ENCODE measurements at places on chromosomes 16 and 17. TPM values are rescaled to one million over a fixed set of nuclear protein-coding genes. Genes with fewer than 3 reads are reported as not detected.

Gene TERB1
- total RNA-seq = 0.06 TPM

Gene CLEC19A
- not detected for total RNA-seq

Gene CDH15
- 0.06 TPM for total RNA-seq

Gene IL34
- 14.3 TPM for total RNA-seq

Data from bladder microvascular endothelial cell (primary cell).